ENCODE measurements at places on chromosomes 7 and 10. TPM values are rescaled to one million over a fixed set of nuclear protein-coding genes. Genes with fewer than 3 reads are reported as not detected.

The LSM8 gene
- total RNA-seq, result 7.9 TPM

DNA sequence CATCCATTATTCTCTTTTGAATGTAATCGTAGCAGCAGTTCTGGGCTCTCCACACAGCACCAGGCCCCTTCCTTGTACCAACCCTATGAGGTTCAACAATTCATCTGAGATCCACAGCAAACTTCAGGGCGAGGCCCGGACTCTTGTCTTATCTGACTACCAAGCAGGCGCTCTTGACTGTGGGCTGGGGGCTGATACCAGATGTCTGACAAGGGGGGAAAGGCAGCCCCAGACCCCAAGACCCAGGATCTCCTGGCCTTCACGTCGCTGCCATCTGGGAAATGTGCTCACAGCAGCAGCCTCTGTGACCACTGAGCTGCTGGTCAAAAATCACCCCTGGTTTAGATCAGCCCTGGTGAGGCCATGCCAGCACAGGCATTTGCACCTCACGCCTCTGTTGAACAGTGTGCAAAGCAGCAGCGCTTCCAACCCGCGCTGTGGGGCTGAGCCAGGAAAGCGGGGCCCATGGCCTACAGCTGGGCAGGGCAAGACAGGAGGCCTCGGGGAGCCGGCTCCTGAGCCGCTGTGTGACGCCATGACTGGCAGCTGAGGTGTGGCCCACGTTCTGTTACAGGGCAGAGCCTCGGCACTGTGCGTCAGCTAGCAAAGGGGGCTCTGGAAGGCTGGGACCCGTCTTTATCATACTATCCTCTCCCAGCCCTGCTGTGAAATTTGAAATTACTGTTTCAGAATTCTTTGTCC lies 143.9 kb downstream of the PAXIP1 start:
- no peaks in the 10 kb centered on the region for H3K36me3 ChIP-seq
- no peaks in the 10 kb centered on the region for H3K27me3 ChIP-seq
- no peak overlapping the region for H3K27ac ChIP-seq
- no peak overlapping the region for H3K4me3 ChIP-seq
- H3K4me1 ChIP-seq, result no peaks in the 10 kb centered on the region

DNA sequence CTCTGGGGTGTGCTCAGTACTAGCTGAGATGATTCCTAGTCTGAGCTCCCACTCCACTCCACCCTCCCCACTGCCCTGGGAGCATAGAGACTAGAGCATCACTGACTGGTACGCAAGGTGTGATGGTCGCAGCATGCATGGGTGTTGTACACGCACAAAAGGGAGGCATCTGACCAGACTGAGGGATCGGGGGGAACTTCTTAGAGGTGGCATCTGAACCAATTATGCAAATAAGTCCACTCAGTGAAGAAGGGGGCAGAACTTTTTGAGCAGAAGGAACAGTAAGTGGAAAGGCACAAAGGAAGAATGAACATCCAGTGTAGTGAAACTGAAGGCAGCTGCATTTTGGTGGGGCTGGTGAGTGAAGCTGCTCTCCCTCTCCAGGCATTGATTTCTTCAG lies 25.5 kb downstream of the PDSS1 start:
- no peak for DNase-seq
- H3K4me3 ChIP-seq, result no peak overlapping the region
- no peak overlapping the region for H3K27ac ChIP-seq
- H3K4me1 ChIP-seq, result no peaks in the 10 kb centered on the region
- H3K36me3 ChIP-seq, result no peaks in the 10 kb centered on the region

The MBL2 gene
- total RNA-seq, result not detected

- no peak for DNase-seq
- H3K27ac ChIP-seq, result peak overlapping the region; percentile 33
- H3K4me3 ChIP-seq, result peak overlapping the region; percentile 86
- peaks cover 3% of the 10 kb centered on the region for H3K4me1 ChIP-seq
- peaks cover 6% of the 10 kb centered on the region for H3K36me3 ChIP-seq
Observed at GRCh38 chr7:149716007-149716931, 57.1 kb downstream of the ZNF467 start.

The PIP gene
- total RNA-seq, result not detected
